ENCODE measurements at places on chromosomes 2 and 18. TPM values are rescaled to one million over a fixed set of nuclear protein-coding genes. Genes with fewer than 3 reads are reported as not detected.

The SLC5A7 gene
- total RNA-seq, result not detected

The CCDC74B gene
- 0.44 TPM for total RNA-seq

GRCh38 chr2:119759451-119760236, at the start of gene PTPN4:
Gene PTPN4, plus strand, starts transcription at chr2:119759922. Its CDS starts 49,932 bp downstream, at chr2:119809854.
- H3K36me3 ChIP-seq, result no peaks in the 10 kb centered on the region
- H3K4me3 ChIP-seq, result peak within 1 kb of the TSS; percentile 92
- H3K4me1 ChIP-seq, result peaks cover 66% of the 10 kb centered on the region
- peak; percentile 97 for DNase-seq

DNA sequence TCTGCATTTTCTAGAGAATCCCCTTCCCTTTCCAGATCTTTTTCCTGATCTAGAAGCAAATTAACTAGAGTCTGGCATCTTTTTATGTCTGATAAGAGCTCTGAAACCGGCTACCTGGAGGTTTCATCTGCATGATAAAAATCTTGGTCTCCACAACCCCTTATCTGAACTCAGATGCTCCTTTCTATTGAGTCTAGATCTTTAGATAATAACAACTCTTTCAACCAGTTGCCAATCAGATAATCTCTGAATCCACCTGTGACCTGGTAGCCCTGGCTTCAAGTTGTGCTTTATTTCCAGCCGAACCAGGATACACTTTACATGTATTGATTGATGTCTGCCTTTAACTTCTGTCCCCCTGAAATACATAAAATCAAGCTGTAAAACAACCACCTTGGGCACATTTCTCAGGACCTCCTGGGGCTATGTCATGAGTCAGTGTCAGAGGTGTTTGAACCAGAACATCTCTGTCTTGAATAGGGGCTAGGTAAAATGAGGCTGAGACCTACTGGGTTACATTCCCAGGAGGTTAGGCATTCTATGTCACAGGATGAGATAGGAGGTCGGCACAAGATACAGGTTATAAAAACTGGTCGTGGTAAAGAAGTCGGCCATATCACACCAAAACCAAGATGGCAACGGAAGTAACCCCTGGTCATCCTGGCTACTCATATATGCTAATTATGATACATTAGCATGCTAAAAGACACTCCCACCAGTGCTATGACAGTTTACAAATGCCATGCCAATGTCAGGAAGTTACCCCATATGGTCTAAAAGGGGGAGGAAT, 20.8 kb downstream of the RALBP1 start:
- no peak for DNase-seq
- no peak overlapping the region for H3K4me3 ChIP-seq
- no peaks in the 10 kb centered on the region for H3K27me3 ChIP-seq
- no peaks in the 10 kb centered on the region for H3K36me3 ChIP-seq
- no peak overlapping the region for H3K27ac ChIP-seq

GRCh38 chr2:29455200-29455860, 340.1 kb downstream of the CLIP4 start:
- H3K4me1 ChIP-seq, result no peaks in the 10 kb centered on the region
- no peak for DNase-seq
- no peak overlapping the region for H3K27ac ChIP-seq
- H3K4me3 ChIP-seq, result no peak overlapping the region
- no peaks in the 10 kb centered on the region for H3K36me3 ChIP-seq

DNA sequence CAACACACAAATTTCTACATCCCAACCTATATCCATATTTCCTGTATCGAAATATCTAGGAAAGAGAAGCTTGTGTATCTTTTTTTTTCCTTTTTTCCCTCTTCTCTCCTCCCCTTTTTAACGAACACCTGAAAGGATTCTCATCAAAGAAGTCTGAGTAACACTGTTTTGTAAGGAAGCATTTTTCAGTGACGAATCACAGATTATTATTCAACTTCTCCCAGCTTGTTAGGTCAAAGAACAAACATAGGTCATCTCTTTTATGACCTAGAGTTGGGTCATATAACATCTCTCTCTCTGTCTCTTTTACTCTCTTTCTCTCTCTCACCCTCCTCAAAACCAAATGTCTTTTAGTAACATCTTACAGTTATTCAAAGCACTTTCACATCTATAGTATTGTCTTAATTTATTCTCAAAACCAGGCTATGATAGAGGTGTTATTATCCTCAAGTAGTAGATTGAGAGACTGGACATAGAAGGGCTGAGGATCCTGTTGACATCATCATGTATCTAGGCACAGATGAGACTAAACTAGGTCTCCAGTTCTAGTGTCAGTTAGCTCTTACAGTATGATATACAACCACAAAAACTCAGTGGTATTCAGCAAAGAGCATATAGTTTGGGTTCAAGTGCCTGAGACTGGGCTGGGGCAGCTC, 80.1 kb upstream of the SPOPL start:
- no peak for DNase-seq
- H3K36me3 ChIP-seq, result no peaks in the 10 kb centered on the region
- H3K4me3 ChIP-seq, result no peak overlapping the region
